ENCODE measurements at places on chromosomes 16 and 17. TPM values are rescaled to one million over a fixed set of nuclear protein-coding genes. Genes with fewer than 3 reads are reported as not detected.

SNRNP25 gene
- 23.7 TPM for total RNA-seq

DNA sequence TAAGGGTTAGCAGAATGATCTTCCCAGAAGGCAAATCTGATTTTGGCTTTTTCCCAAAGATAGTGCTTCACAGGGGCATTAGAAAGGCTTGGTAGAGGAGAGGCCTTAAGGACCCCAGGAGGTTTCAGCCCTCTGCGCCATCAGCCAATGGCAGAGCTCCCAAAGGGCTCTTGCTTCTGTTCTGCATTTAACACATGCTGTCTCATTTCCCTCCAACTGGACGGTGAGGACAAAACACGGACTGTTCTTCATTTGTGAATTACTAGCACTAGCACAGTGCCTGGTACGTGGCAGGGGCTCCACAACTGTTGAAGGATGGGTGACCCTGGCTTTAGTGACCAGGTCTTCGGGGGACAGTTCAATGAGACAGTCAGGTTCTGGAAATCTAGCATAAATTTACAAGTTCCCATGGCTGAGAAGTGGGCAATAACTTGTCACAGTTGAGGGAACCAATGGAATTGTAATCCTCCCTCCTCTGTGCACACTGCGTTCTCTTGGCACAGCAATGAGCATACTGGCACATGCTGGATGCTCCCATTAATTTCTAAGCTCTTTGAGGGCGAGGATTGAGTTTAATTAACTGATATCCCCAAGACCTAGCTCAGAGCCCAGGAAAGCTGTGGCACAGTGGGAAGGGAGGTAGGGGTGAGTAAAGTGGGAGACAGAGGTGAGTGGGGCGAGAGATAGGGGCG is 45.4 kb downstream of the COG7 start:
- no peak for DNase-seq

DNA sequence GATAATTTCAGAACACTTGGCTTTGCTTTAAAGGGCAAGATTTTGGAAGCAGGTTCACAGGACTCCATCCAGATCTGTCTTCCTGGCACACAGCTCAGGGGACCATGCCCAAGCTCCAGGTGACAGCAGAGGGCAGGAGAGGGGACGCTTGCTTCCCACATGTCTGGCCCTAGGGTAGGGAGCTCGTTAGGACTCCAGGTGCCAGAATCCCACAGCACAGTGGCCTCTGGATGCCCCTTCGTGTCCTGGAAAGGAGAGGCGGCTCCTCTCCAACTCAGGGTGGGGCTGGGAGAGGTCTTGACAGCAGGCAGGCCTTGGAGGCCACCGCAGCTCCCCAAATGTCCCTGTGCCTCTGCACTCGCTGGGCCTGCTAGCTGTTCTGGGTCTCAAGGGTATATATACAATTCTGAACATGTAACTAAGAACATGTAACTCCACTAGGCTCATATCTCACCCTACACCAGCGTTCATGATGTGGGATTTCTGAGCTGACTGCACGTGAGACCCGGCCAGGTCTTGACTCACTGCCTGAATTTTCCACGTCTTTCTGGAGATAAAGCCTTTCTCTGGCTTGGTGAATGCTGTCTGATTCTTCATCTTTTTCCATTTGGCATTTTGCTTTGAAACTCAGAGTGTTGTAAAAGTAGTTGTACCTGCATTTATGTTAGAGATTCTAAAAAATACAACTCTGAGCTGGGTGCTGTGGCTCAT is 52.8 kb downstream of the MARCHF10 start:
- DNase-seq: no peak

- DNase-seq: no peak
These were observed 407.5 kb upstream of the HSBP1 start for GRCh38 chr16:83400234-83400633.

GRCh38 chr17:78128551-78129350 is at the start of gene TMC6:
TMC6 (minus strand) TSS chr17:78128755; CDS start chr17:78126832, 1,923 bp downstream.
- no peak for DNase-seq

Measured in ovary (tissue), 10 donors.